ENCODE measurements at places on chromosomes 6 and 20.

DNA sequence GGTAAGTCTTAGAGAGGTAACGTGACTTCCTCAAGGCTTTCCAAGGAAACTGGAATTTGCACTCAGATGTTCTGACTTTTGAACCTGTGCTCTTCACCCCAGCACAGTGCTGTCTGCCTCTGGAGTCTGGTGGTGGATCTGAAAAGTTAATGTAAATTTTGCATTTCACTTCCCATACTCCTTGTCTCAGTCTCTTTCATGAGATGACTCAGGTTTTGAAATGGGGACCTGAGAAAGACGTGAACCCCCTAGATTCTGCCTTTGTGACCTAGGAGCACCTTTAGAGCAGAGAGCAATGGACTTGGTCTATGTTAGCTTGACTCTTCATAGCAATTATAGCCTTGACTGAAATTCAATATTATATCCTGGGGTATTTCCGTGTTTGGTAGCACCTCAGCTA lies 223.0 kb downstream of the QKI start:
- no peak for DNase-seq

DNA sequence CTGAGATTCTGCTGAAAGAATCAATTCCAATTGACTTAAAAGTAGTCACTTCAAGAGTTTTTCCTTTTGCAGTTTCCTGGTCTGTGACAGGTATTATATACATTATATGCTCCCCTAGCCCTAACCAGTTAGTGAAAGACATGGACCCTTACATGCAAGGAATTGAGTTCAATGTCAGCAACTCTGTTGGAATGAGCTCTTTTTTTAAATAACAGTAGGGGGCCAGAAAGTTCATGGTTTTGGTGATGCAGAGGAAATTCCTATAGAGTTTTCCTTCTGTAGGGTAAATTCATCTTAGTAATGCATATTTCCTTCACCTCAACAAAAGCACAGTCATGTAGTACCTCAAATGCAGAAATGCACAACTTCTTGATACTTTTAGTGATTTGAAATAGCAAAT lies 172.2 kb downstream of the KIF6 start:
- DNase-seq: no peak

DNA sequence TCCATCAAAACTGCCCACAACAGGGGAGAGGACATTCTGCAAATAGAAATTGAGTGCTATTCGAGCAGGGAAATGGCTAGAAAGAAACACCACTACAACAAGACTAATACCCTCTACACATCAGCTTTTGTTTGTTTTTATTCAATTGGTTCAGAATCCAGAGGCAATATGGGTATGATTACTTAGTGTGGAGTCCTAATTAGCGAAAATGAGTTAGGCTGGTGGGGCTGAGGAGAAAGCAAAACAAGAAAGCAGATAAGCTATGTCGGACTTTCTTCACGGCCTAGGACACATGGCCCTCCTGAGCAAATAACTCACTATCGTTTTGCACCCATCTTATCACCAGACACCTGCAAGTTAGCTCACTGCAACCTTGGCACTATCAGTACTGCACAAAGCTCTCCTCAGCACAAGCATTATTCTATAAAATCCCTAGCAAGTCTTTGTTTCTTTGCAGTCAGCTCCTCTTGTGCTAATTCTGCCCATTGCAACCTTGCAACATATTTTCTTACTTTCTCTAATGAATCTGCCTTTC lies 31.3 kb upstream of the SH3BGRL2 start:
- DNase-seq: no peak

DNA sequence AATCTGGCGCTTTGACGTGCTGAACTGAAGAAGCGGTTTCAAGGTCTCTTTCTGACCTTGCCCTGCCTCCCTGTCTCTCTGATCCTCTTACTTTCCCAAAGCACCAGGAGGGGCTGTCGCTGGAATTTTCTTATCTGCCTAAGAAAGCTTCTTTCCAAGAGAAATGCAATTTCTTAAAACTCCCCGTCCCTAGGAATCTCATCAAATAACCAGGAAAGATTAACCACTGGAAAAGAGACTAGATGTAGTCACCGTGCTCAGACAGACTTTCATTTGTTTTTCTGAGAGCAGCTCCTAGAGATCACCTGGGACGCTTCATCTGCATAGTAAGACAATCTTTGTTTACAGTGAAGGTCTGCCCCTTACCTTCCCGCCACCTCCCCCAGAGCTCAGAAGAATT lies 38.6 kb downstream of the PDYN start:
- DNase-seq: no peak

DNA sequence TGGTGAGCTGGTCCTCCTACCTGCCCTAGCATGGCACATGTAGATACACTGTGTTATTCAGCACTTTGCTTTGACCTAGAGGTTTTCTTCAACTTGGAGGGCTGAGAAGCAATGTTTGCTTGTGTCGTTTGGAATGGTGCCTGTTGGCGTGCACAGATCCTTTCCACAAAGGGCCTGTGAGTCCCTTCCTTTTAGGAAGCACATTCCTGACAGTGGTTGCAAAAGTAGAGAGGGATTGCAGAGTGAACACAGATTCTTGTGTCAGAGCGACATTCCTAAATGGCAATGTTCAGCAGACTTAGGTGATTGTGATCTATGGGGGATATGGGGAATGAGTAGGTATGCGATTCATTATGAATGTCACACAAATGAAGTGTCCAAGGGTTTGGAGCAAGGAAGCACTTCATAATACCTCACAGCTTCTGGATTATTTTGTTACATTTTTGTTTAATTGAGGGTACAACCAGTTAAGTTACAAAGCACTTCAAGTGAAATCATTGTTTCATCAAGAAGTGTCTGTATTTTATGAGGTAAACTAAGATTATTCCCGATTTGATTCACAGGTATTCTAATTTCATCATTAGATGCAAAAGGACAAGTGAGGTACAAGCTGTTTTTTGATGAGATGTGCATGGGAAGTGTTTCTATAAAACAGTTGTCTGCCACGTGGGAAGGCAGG lies 713 bp upstream of the RNF144B start:
- DNase-seq: no peak

GRCh38 chr6:46061497-46061896 lies 45.8 kb upstream of the CLIC5 start:
- DNase-seq: no peak

All from SHP77 (cell line).